ENCODE measurements at places on chromosomes 1 and 21.

DNA sequence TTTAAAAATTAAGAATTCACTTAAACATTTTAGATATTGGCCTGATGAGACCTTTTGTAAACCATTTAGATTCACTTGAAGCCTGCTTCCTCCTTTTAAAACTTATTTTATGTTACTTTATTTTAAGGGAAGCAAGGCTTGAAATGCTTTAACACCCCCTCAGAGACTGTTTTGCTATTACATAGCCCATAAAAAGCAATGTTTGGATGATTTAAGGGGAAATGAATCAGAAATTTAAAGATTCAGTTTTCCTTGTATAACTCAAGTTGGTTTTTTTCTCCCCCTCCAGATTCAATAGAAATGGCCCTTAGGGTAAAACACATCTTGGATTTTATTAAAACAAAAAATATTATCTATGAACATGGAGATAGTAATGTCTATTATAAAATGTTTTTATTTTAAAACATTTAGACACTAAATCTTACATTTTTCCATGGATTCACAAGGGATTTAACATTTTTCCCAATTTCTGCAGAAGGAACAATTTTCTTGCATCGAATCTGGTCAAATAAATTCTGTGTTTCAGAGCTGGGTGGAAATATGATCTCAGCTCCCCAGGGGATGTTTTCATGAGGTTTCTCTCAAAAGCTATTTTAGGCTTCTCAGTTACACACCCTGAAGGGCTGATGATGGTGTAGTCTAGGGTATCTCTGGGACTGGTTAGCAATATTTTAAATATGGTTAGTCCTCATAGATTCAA is 69.3 kb upstream of the WARS2 start:
- no peak for DNase-seq

DNA sequence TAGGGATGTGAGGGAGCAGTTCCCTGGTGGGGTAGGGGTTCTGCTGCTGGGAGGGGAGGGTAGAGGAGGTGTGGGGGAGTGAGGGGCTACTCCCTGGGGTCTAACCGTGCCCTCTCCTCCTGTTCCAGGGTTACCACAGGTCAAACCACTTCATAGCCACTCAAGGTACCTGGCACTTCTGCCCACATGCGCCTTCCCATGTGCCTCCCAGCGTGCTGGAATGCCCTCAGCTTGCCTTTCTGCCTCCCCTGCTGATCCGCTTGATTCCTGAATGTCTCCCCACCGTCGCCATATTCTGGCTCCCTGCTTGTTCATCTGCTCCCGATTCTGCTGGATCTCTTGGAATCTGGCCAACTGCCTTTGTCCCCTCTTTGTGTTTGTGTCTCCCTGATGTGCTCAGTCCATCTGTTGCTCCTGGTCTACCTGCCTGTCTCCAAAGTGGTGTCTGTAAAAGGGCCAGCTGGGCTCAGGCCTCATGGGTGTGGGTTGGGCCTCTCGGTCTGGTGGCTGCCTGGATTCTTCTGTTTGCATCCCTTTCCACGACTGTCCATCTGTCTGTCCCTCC is 74.4 kb downstream of the PTPRU start:
- no peak for DNase-seq

DNA sequence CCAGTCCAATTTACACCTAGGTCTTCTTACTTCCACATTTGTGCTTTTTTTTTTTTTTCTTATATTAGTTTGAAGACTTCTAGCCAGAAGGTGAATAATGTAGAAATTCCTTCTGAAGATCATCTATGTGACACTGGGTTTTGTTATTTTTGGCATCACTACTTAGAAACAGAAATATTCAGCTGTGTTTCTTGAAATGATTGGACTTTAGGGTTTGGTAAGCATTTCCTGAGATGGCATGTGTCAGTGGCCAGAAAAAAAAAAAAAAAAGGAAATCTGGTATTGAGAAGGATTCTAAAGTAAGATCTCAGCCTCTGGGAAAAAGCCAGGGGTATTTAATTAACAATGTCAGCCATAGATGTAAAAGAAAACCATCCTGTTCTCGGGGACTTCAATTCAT is 43.4 kb upstream of the LRRC8C start:
- DNase-seq: no peak

DNA sequence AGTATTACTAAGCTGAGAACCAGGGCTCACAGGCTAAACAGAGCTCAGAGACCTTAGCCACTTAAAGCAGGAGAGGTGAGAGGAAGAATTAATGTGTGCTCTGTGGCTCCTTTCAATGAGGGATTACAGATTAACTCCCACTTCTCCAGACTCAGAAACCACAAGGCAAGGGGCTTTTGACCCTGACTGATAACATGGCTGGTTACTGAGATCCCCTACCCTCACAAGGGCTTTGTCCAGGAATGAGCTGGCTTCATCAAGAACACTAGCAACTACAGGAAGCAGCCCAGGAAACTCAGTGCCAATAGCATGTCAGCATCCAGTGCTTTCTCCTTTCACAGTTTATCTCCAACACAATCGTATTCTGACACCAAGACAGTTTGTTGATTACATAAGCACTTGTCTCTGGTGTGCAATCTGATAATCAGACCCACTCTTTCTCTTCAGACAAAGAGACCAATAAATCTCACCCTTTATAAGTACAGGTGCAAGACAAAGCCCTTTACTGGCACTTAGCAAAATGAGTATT is 38.8 kb downstream of the ERI3 start:
- DNase-seq: no peak
